ENCODE measurements at places on chromosomes 7 and 10.

- no peak for DNase-seq
These were observed 61.4 kb downstream of the HIPK2 start for GRCh38 chr7:139716156-139716942.

- no peak for DNase-seq
These were observed 19.1 kb downstream of the SLC16A12 start for GRCh38 chr10:89516149-89516832.

DNA sequence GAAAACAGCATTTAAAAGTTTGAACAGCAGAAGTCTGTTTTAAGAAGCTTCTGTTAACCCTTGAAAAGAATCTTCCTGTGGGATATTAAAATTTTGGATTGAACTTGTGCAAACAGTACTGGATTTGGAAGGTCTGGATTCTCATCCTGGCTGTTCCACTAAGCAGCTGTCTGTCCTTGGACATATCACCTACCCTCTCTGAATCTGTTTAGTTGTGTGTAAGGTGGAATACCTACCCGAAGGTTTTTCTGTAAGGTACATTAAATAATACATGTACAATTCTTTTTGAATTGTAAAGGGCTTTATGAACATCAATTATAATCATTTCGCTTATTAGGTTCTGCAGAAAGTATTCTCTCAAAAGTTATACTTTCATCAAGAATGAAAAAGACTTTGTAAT, 2.2 kb downstream of the PDCD4 start:
- DNase-seq = no peak

DNA sequence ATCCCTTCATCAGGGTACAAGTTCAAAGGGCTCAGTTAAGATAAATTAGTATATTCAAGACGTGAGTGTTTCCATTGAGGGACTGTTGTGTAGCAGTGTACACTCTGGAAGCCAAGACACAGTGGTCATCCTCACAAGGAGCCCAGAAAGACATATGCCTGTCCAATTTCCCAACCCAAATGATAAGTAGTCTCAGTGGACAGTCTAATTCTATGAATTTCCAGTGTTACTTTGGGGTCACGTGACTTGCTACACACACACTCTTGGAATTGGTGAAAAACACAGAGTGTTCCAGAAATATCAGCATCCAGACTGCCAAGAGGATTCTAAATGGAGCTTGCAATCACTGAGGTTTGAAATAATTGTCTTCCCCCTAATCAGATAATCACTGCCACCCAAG, 365.1 kb downstream of the WDR11 start:
- DNase-seq = no peak

GRCh38 chr10:76404531-76404930, 973.1 kb downstream of the LRMDA start:
- no peak for DNase-seq

- DNase-seq = no peak
These were observed 26.3 kb downstream of the SLC26A4 start for GRCh38 chr7:107686816-107687387.

DNA sequence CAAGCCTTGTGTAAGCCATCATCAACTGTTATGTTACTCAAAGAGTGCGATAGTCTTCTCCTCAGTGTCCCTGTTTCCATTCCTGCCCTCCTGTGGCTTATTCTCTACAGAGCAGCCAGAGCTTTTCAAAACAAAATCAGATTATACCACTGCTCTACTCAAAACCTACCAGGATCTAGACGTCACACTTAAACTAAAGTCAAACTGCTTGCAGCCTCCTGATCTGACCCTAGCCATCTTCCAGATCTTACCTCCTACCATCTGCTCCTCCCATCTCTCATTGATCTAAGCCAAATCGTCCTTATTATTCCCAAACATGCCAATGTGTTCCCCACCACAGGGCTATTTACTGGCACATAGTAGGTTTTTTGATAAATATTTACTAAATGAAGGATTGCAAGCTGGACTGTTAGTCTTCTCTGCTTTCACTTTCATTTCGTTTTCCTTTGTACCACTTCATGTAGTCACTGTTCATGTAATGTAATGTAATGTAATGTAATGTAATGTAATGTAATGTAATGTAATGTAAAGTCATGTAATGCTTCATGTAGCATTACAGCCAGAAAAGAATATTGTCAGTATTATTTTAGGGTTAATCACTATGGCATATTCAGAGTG, 116.1 kb downstream of the GPR37 start:
- DNase-seq = no peak

DNA sequence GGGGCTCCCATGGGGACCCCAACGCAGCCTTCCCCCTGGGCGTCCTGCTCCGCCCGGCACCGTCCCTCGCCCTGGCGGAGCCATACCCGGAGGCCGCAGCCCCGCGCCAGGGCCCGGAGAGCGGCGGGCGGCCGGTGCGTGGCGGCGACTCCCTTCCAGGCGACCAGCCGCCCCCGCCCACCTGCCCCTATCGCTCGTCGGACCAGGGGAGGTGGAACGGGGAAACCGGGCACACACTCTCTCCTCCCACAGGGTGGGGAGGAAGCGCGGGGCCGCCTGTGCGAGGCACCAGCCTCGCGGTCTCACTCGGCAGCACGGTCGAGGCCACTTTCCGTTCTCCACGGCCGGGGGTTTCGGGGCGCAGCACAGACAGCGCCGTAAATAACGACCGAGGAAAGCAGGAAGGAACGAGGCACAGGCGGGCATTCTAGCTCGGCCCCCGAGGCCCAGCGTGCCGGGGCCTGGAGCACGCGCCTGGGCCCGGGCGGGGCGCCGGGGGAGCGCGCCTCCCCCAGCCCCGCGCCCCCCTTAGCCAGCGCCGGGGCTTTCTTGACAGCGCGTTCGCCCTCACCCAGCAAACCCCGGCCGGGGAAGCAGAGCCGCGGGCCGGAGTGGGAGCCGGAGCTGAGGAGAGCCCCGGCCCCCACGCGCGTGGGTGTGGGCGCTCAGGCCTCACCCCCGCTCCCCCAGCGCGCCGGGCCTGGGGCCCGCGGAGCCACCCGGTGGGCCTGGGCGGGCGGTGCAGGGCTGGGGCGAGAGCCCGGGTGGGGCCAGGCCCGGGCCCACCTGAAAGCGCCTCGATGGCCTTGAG, 936 bp downstream of the IGF2BP3 start:
- DNase-seq = no peak

DNA sequence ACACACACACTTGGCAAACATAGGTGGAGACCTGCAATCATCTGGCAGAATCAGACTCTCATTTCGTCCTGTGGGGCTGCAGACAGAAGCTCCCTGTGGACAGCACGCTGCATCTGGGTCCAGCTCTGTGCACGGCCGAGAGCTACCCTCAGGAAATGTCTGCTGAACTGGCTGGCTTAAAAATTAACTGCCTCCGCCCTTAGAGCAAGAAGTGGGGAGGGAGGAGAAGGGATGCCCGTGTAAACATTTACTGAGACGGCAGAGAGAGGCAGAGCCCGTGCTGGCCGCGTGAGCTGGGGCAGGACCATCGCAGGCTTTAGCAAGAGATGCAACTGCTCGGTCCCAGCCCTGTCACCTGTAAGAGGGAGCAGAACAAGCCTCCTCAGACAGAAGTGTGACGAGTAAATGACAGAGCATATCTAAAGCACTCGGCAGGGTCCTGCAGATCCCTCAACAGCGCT, 81.8 kb downstream of the TNS3 start:
- no peak for DNase-seq

GRCh38 chr7:98864731-98865453, 4.9 kb downstream of the TMEM130 start:
- no peak for DNase-seq

DNA sequence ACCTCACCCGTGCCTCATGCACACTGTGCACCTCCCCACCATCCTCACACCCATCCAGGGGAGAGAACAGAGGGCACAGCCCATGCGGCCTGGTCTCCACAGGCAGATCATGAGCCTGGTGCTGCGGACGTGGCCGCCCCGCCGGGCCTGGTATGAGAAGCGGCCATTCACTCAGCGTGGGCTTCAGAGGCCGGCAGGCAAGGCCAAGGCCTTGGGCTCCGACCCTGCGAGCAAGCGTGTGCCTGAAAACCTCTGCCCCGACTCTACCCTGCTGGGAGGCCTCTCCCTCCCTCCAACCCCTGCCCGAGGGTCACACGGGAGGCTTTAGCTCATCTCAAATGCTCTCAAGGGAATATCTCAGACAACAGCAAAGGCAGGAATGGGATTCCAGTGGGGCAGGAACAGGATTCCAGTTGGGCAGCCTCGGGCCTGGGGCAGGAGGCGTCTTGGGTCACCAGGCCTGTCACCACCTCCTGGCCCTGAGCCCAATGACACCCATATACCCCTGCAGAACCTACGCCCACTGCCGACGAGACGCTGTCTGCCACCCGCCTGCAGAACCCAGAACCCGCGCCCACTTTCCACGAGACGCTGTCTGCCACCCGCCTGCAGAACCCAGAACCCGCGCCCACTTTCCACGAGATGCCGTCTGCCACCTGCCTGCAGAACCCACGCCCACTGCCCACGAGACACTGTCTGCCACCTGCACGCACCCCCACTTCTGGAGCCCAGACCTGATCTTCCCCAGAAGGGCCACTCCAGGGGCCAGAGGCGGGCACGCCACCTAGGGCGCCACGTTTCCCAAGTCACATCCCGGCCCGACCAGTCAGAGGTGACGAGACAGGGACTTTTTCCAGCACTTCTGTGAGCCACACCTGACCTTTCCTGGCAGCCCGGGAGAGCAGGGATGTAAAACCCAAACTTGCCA, 38.9 kb downstream of the ADAP1 start:
- no peak for DNase-seq

DNA sequence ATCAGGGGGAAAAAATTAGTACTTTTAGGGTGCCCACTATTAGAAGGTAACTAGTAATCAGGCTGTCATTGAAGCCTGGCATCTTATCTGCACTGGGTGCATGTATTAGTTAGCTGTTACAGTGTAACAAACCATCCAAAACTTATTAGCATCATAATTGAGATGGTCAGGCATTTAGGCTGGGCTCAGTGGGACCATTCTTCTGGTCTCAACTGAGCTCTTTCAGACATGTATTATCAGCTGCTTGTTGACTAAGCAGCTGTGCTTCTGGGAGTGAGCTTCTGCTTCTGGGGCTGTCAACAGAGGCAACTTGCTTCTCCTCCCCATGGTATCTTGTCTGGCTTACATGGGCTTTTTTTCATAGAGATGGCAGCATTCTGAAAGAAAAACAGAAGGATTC, 154.0 kb upstream of the ZNF92 start:
- no peak for DNase-seq

DNA sequence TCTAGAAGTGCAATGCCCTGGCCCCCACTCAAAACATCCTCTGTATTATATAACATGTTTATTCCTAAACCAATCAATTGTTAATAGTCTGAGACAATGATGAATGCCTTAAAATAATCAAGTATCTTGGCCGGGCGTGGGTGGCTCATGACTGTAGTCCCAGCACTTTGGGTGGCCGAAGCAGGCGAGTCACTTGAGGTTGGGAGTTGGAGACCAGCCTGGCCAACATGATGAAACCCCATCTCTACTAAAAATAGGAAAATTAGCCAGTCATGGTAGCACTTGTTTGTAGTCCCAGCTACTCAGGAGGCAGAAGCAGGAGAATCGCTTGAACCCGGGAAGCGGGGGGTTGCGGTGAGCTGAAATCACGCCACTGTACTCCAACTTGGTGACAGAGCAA, 29.4 kb upstream of the CACNA2D1 start:
- no peak for DNase-seq

DNA sequence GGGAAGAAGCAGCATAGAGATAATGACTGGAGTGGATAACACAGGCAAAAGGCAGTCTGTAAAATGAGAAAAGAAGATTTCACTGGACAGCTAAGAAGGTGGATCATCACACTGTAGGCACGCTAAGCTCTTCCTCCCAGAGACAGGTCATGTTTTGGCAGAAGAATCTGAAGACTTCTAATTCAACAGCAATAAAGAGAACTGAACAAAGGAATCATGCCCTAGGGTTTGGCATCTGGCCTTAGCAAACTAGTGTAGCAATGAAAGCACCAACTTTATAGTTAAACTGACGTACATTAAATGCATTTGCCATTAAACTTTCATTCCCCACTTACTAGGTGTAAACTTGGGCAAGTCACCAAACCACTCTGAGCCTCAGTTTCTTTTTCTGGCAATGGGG, 84.4 kb upstream of the SEM1 start:
- DNase-seq = no peak

GRCh38 chr7:111499027-111499426, 63.3 kb downstream of the IMMP2L start:
- DNase-seq = no peak

GRCh38 chr7:24133691-24134090, 150.3 kb upstream of the NPY start:
- no peak for DNase-seq

DNA sequence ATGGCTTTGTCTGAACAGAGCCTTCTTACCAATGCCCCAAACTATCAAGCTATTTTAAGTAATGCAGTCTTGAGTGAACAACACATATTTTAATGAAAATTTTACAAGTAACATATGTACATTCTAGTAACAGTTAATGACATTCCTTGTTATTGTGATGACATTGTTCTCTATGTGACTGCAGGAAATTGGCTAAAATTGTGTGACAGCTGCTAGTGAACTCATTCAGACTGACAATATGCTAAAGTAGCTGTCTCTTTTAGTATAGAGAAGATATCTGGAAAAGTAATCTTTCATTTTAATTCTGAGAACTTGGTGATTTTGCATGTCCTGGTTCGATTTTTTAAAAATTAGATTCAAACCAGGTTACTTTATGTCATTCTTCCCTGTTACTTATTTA, 259.8 kb upstream of the MAGI2 start:
- DNase-seq = no peak

GRCh38 chr10:386771-387592, 251.7 kb downstream of the ZMYND11 start:
- no peak for DNase-seq

GRCh38 chr10:18399158-18399557, 252.2 kb downstream of the NSUN6 start:
- no peak for DNase-seq

- DNase-seq = no peak
These were observed 527.4 kb downstream of the PTPRN2 start for GRCh38 chr7:158060216-158060615.

DNA sequence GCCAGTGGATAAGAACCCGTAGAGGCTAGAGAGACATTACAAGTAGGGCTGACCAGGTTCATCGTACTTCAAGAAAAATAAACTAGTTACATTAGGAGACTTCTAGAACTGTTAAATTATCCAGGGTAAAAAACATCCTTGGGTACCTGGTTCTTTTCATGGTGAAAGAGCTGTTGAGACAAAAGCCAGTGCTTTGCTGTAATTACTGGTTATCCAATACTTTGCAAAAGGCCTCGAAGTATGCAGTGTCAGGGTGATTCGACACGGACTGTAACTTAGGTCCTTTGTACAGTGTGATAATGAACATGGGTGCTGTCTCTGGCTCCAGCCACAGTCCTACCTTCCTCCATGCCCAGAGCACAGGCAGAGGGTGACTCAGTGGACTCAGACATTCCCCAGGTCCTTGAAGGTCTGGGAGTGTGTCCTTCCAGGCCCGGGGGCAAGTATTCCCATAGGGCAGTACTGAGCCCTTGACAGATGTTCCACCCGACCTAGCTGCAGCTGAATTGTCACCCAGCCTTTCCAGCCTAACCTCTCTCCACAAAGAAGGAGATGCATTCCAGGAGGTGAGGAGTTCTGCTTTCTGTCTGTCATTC, 123.6 kb upstream of the TMEM72 start:
- DNase-seq = no peak
